NCI-H1105 treated with DMSO at 0.1 percent for 48 hours (cell line): ENCODE measurements at places on chromosomes 13 and 19.

DNA sequence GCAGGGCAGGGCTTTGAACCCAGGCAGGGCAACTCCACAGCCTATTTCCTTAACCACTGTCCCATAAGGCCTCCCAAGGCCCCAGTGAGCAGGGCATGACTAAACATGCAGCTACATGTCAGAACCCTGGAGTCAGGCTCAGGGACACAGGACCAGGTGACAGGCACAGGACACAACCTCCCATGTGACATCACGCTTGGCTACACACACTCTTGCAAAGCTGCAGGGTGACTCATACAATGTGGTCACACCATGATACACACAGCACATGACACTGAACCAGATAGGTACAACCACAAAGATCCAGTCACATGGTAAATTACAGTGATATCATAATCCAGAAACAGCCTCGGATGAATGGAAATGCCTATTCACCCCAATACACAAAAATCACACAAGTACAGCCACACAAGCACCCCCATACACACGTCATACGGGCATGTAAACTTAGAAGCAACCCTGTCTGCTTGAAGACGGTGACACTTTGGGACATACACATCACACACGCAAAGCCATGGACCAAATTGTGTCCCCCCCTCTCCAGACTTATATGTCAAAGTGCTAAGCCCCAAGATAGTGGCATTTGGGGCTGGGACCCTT is 14.5 kb downstream of the KLK4 start:
- DNase-seq: peak; percentile 11

GRCh38 chr19:39927524-39928356 is 6.7 kb downstream of the FCGBP start:
- no peak for DNase-seq

DNA sequence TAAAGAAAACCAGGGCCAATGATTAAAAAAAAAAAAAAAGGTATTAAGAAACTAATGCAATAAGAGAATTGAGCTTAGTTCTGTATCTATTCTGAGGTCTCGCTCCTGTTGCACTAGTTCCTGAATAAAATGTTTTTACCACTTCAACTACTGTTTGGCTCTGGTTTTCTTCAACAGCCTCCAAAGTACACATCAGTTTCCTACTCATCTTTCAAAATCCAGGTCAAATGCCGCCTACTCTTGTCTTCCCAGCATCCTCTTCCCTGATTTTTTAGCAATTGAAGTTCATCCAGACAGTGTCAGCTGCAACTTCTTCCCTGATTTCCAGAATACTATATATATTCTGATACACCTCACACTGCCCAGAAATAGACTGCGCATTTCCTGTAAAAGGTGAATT is 1.4 kb upstream of the RCBTB1 start:
- no peak for DNase-seq

- no peak for DNase-seq
Measured at GRCh38 chr13:49367640-49368422, 76.0 kb downstream of the CAB39L start.

GRCh38 chr13:75468098-75468497 is 13.9 kb downstream of the TBC1D4 start:
- no peak for DNase-seq

- no peak for DNase-seq
Measured at GRCh38 chr19:53809518-53810186, 14.5 kb downstream of the NLRP12 start.

- no peak for DNase-seq
Measured at GRCh38 chr13:96090240-96091101, 564 bp downstream of the HS6ST3 start.

DNA sequence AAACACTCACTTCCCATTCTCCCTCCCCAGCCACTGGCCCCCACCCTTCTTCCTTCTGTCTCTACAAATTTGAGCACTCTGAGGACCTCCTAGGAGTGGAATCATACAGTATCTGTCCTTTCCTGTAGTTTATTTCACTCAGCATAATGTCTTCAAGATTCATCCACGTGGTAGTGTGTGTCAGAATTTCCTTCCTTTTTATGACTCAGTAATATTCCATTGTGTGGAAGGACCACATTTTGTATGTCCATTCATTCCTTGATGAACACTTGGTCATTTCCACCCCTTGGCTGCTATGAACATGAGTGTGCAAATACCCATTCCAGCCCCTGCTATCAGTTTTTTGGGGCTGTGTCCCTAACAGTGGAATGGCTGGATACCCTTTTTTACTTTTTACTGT is 9.8 kb downstream of the KLF2 start:
- no peak for DNase-seq

DNA sequence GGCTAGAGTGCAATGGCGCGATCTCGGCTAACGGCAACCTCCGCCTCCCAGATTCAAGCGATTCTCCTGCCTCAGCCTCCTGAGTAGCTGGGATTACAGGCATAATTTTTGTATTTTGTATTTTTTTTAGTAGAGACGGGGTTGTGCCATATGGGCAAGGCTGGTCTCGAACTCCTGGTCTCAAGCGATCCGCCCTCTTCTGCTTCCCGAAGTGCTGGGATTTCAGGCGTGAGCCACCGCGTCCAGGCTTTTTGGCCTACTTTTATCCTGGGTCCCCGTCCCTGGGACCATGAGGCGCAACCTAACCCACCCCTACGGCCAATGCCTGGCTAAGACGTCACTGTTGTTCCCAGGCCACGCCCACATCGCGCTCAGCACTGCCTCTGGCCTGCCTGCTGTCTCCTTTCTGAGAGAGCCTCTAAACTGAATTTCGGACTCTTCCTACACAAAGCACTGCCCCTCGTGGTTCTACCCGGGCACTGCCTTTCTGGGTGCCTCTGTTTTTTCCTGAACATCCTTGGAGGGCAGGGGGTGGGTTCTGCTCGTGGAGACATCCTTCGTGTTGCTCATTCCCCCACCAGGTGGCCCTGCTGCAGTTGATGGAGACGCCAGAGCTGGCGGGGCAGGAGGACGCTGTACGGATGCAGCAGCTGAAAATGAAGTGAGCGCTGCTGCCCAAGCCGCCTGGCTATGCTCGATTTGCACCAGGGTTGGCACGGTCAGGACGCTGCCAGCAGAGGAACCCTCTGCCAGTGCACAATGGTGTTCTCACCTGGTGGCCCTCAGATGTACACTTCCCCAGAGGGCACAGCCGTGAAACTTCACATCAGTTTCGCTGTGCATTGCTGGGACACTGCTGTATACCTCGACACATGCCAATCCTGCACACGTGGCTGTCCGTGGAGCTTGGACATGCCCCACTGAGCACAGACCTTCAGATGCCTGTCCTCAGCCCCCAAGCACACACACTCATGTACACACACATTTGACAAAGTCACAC is 2.0 kb downstream of the REX1BD start:
- peak; percentile 99 for DNase-seq

- DNase-seq: no peak
Measured at GRCh38 chr19:40465025-40465556, 454 bp downstream of the BLVRB start.

DNA sequence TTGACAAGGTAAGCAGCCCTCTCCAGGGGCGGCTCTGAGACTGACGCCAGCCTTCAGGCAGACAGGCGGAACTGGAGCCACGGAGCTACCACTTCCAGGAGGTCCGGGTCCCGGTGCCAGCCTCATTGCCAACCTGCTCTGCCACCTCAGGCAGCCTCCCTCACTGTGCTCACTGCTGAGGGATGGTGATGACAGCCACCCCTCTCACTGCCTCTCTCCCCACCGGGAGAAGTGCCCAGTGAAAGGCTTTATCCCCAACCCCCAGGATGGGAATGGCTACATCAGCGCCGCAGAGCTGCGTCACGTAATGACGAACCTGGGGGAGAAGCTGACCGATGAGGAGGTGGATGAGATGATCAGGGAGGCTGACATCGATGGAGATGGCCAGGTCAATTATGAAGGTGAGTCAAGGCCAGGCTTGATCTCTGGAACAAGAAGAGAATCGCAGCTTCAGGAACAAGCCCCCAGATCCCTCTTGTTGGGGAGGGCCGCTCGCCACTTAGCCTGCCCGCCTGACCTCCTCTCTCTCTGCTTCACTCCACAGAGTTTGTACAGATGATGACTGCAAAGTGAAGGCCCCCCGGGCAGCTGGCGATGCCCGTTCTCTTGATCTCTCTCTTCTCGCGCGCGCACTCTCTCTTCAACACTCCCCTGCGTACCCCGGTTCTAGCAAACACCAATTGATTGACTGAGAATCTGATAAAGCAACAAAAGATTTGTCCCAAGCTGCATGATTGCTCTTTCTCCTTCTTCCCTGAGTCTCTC is 7.6 kb downstream of the CALM3 start:
- DNase-seq: no peak

GRCh38 chr19:7637374-7638256 is 705 bp downstream of the STXBP2 start:
- DNase-seq: no peak

DNA sequence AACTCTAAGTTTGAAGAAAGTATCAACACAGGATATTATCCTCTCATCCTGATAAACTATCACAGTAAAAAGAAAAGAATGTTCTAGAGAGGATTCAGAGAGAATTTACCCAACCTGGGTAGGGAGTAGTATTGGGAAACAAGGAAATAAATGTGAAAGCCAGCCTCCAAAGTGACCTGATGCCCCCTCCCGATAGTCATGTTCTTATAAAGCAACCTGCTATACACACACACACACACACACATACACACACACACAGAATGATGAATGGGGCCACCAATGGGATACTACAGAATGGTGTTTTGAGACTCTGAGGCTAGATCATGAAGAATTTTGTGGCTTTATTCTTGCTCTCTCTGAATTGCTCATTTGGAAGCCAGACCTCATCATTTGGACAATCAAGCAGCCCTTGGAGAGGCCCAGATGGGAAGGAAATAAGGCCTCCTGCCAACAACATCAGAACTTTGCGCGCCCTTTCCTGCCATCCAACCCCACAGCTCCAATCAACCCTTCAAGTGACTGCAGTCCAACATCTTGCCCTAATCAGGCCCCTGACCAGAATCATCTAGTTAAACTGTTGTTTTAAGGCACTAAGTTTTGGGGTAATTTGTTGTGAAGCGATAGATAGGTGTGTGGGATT is 807.9 kb upstream of the ARGLU1 start:
- no peak for DNase-seq

- peak; percentile 79 for DNase-seq
Measured at GRCh38 chr13:94335761-94336526, 143.5 kb downstream of the DCT start.

- no peak for DNase-seq
Measured at GRCh38 chr13:50461189-50461588, 382.3 kb downstream of the DLEU7 start.

- DNase-seq: no peak
Measured at GRCh38 chr19:57587529-57587928, 3.6 kb downstream of the ZIK1 start.

- no peak for DNase-seq
Measured at GRCh38 chr19:12995596-12996405, 526 bp downstream of the NFIX start.

GRCh38 chr19:42360787-42361544 is 29.1 kb downstream of the CNFN start:
- no peak for DNase-seq

DNA sequence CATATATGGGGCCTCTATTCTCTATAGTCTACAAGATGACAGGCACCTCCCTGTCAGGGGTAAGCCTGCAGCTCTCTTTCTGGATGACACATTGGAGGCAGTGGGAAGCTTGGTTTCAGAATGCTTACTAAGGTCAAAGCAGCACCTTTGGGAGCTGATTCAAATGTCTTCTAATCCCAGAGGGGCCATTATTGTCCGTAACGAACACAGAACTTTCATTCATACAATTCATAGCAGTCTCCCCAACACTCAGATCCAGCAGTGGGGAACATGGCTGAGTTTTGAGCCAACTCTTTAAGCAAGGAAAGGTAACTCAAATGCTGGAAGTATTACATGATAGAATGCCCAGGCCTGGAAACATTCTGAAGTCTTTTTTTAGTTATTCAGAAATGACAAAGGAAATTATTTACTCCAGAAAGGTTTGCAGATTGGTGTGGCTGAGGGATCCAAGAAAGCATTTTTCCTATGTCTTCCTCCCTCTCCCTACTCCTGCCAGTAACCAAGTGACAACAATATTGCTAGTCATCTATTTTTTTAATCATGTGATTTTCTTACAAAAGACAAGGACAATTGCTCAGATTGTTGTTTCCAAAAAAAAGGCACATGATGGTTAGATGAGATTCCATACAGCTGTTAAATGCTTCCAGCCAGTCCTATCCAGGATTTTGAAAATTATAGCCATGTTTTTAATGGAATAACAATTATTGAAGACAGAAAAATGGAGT is 118.7 kb downstream of the FOXO1 start:
- DNase-seq: no peak

DNA sequence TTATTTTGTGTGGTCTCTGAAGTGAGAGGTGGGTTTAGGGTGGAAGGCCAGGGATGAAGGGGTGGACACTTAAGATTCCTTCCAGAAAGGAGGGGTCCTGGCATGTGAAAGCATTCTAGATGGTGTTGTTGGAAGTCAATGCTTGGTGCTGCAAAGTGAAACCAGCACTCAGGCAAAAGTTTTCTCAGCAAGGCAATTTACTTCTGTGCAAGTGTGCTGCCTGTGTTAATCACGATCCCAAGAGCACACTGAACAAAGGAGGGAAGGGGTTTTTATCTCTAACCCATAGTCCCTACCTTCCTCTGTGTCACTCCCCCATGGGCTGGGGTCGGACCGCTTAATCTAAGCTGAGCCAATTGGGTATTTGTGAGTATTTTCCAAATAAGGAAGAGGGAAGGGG is 1.3 kb downstream of the ZNF134 start:
- no peak for DNase-seq

GRCh38 chr13:111292710-111293485 is 27.5 kb upstream of the TEX29 start:
- DNase-seq: no peak

- DNase-seq: no peak
Measured at GRCh38 chr19:41205995-41206394, 13.0 kb downstream of the CYP2S1 start.

GRCh38 chr13:52850072-52850395 is 1.6 kb upstream of the PCDH8 start:
- no peak for DNase-seq

- no peak for DNase-seq
Measured at GRCh38 chr13:49450105-49450819, 6.2 kb downstream of the SETDB2 start.
